WTC11 (cell line): ENCODE measurements at places on chromosomes 5 and 9. TPM values are rescaled to one million over a fixed set of nuclear protein-coding genes. Genes with fewer than 3 reads are reported as not detected.

Gene CNTNAP3B
- total RNA-seq = 1.2 to 2.8 TPM (median 2.0 TPM) in 3 replicates

Gene ACOT12
- total RNA-seq = 0.16 TPM in 1 of 3 replicates, not detected in the others

Gene RNF145
- 74.9 to 76.8 TPM (median 75.7 TPM) in 3 replicates for total RNA-seq

Gene CCL19
- not detected in 3 replicates for total RNA-seq

Gene OR1J2
- total RNA-seq = not detected in 3 replicates

Gene INPP5E
- total RNA-seq = 23.6 to 25.5 TPM (median 24.0 TPM) in 3 replicates

Gene MARCHF3
- 11.1 to 16.1 TPM (median 13.5 TPM) in 3 replicates for total RNA-seq

Gene NUDCD2
- 68.5 to 73.4 TPM (median 69.4 TPM) in 3 replicates for total RNA-seq

Gene PTPN3
- 1.7 to 2.4 TPM (median 2.1 TPM) in 3 replicates for total RNA-seq

Gene MOB3B
- 18.9 to 25.1 TPM (median 20.9 TPM) in 3 replicates for total RNA-seq

Gene SH3TC2
- 0.18 to 0.78 TPM (median 0.61 TPM) in 3 replicates for total RNA-seq

Gene SV2C
- 0.05 to 0.09 TPM (median 0.07 TPM) in 3 replicates for total RNA-seq

Gene PCDHA1
- total RNA-seq = 2.2 to 2.7 TPM (median 2.4 TPM) in 3 replicates

Gene POLR3G
- 61.0 to 95.4 TPM (median 63.6 TPM) in 3 replicates for total RNA-seq

Gene UNC13B
- 46.1 to 51.8 TPM (median 49.3 TPM) in 3 replicates for total RNA-seq

Gene PCDHGA8
- total RNA-seq = 1.4 to 2.4 TPM (median 2.1 TPM) in 3 replicates

Gene ARL14EPL
- not detected in 3 replicates for total RNA-seq

Gene KIF4B
- total RNA-seq = 0.07 to 0.09 TPM in 2 of 3 replicates, not detected in the other

Gene STX17
- 22.1 to 23.8 TPM (median 23.2 TPM) in 3 replicates for total RNA-seq

Gene CDH9
- 0.07 to 0.48 TPM (median 0.21 TPM) in 3 replicates for total RNA-seq

Gene PPP1R2B
- total RNA-seq = not detected in 3 replicates

Gene FAM219A
- total RNA-seq = 17.2 to 20.6 TPM (median 19.5 TPM) in 3 replicates

Gene TXNDC8
- not detected in 3 replicates for total RNA-seq

Gene UNC5A
- 7.9 to 10.2 TPM (median 9.4 TPM) in 3 replicates for total RNA-seq

Gene BAAT
- total RNA-seq = 0.11 to 0.17 TPM (median 0.14 TPM) in 3 replicates

Gene HAPLN1
- total RNA-seq = 5.3 to 9.4 TPM (median 7.6 TPM) in 3 replicates
